ENCODE measurements at places on chromosomes 3 and 15.

- DNase-seq: peak; percentile 37
Measured at GRCh38 chr3:43153216-43154083, 47.6 kb upstream of the POMGNT2 start.

GRCh38 chr3:85005946-85006345 lies 47.2 kb downstream of the CADM2 start:
- DNase-seq: no peak

DNA sequence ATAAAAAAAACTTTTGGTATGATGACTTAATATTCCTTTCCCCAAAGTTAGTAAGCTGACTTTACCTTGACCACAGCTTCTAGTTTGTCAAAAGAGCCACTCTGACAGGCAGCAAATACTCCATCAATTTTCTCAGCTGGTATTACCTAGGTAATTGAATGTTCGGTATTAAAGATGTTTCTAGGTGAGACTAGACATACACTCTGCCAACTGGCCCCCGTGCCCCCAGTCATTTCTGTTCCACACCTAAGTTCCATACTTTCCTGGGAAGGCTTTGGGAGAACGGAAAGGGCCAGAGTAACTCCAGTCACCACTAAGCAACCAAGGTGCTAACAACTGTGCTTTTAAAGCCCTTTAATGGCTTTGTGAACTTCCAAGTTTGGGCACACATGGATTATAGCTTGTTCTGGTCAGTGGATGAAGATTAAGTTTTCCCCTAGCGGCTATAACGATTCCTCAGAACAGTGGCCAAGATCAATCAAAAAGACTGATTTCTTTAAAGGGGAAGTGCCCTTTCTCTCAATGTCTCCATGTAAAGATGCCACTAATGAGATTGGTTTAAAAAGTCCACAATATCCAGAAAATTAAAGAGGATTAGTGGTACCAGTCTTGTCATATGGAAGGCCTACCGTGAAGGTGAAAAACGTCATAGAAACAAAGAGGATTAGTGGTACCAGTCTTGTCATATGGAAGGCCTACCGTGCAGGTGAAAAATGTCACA lies 7.0 kb downstream of the EIF4A2 start:
- DNase-seq: peak; percentile 63

GRCh38 chr3:27993051-27993450 lies 248.4 kb upstream of the CMC1 start:
- no peak for DNase-seq

DNA sequence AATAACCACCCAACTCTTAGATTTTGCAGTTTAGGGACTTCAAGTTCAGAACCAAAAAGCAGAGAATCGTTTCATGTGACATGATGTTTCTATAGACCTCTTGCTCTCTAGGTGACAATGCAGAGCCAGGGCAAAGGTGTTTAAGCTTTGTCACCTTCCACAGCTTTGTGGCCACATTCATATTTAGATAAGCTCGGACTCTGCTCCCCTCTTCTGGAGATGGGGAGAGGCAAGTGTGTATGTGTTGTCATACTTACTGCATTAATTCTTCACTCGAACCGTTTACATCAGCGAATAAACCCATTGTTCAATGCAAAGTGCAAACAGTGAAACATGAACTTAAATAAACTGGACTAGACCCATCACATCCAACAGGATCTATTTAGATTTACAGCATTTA lies 33.2 kb downstream of the ST3GAL6 start:
- DNase-seq: no peak

- DNase-seq: peak; percentile 44
Measured at GRCh38 chr3:188187053-188187452, 33.1 kb downstream of the LPP start.
